ENCODE measurements at places on chromosomes 12 and 14. TPM values are rescaled to one million over a fixed set of nuclear protein-coding genes. Genes with fewer than 3 reads are reported as not detected.

The SLC5A8 gene
- total RNA-seq: not detected

DNA sequence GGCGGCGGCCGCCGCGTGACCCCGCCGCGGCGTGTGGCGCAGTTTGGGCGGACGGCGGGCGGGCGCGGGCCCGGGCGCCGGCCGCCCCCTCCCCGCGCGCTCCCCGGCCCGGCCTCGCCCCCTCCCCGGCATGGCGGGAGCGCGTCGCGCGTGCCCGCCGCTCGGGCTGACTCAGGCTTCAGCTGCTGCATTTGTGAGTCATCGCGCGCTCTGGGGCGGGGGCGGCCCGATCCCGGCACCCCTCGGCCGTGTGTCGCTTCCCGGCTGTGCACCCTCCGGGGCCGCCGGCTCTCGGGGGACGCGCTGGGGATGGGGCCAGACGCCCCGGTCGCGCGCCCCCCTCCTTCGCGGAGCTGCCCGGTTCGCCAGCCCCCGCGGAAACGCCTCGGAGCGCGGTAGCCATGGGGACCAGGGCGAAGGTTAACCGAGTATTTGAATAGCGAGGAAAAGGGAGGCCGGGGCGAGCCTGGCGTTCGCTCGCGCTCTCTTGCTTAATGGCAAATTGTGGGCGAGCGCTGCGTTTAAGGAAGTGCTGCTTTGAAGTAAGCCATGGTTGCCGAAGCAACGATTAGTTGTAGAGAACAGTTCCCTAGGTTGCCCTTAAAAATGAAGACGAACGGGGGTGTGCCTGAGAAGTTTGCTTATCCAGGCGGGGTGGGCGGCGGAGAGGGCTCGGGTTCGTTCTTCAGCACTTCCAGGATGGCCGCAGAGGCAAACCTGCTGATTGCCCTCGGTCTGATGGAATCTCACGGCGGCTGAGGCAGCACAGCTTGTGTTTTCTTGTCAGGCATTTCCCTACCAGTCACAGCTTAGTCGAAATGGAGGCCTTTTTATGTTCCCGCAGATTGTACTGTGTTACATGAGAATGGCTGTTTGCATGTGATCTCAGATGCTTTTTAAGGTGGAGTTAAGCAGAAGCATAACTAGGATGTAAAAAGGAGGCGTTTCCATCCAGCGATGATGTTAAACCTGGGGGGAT is 896 bp downstream of the EIF5 start:
- H3K4me1 ChIP-seq: peaks cover 12% of the 10 kb centered on the region
- no peaks in the 10 kb centered on the region for H3K27me3 ChIP-seq
- DNase-seq: peak; percentile 54
- H3K36me3 ChIP-seq: peaks cover 43% of the 10 kb centered on the region
- H3K27ac ChIP-seq: peak overlapping the region; percentile 99

The FAM181A gene
- total RNA-seq: not detected

GRCh38 chr14:94780536-94781399 is 10.9 kb upstream of the GSC start:
- DNase-seq: no peak
- no peaks in the 10 kb centered on the region for H3K27me3 ChIP-seq
- no peaks in the 10 kb centered on the region for H3K4me1 ChIP-seq
- H3K4me3 ChIP-seq: no peak overlapping the region
- H3K27ac ChIP-seq: no peak overlapping the region

GRCh38 chr12:3753544-3754284 is 805 bp upstream of the CRACR2A start:
- H3K27me3 ChIP-seq: no peaks in the 10 kb centered on the region
- no peaks in the 10 kb centered on the region for H3K4me1 ChIP-seq
- DNase-seq: no peak
- no peak overlapping the region for H3K27ac ChIP-seq
- peak overlapping the region; percentile 69 for H3K4me3 ChIP-seq
- H3K36me3 ChIP-seq: no peaks in the 10 kb centered on the region
